ENCODE measurements at places on chromosomes 16 and 17.

GRCh38 chr17:17355426-17355825, 52.3 kb downstream of the NT5M start:
- DNase-seq = no peak

DNA sequence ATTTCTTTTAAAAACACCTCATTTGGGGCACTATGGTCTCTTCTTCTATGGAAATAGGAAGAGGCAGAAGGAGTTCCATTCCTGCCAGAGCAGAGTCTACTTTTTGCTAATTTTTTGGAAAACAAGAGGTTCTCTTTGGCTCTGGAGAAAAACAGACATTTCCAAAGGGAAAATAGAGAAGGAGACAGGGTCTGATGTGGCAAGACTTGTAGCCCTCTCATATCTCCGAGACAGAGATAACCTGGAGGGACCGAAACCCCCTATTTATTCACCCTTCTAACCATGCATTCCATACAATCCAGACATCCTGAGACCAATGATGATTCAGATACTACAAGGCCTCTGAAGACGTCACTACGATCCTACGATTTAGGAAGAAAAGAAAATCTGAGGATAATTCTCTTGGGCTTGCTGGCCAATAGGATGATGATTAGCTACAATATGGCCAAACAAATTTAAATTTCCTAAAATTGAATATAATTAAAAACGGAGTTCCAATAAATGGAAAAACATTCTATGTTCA, 70.2 kb downstream of the HIC1 start:
- no peak for DNase-seq

DNA sequence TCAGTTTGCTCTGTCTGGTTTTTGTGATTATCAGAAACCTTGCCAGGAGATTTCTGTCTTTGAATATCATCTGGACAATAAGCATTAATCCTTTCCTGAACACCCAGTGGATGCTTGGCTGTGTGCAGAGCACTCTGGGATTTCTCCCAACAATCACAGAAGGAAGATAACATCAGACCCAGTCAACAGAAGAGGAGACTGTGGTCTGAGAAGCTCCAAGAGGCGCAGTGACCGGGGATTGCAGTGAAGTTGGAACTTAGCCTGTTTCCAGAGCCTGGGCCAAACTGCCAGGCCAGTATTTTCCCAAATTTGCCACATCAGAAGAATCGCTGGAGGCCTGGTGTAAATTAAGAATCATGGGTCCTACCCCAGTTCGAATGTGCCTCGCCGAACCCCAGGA, 264.7 kb downstream of the C16orf95 start:
- no peak for DNase-seq

DNA sequence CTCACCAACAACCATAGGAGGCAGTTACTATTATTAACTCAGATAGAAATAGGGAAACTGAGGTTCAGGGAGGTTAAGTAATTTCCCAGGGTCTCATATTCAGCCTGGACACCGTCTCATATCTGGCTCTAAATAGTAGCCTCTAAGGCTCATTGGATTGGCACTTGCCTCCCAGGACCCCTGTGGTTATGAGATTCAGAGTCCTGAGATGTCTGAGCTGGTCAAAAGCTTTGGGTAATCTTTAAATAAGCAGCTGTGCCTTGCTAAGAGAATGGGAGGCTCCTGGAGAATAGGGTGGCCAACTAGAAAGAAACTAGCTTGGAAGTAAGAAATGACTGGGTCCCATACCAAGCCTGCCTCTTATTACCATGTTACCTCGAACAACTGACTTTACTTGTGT, 50.3 kb upstream of the CRHR1 start:
- DNase-seq = no peak

- no peak for DNase-seq
Measured at GRCh38 chr17:76088868-76089576, 10.0 kb downstream of the ZACN start.

GRCh38 chr17:49015179-49015923, 18.2 kb downstream of the IGF2BP1 start:
- DNase-seq = no peak
